ENCODE measurements at places on chromosomes 4 and X.

DNA sequence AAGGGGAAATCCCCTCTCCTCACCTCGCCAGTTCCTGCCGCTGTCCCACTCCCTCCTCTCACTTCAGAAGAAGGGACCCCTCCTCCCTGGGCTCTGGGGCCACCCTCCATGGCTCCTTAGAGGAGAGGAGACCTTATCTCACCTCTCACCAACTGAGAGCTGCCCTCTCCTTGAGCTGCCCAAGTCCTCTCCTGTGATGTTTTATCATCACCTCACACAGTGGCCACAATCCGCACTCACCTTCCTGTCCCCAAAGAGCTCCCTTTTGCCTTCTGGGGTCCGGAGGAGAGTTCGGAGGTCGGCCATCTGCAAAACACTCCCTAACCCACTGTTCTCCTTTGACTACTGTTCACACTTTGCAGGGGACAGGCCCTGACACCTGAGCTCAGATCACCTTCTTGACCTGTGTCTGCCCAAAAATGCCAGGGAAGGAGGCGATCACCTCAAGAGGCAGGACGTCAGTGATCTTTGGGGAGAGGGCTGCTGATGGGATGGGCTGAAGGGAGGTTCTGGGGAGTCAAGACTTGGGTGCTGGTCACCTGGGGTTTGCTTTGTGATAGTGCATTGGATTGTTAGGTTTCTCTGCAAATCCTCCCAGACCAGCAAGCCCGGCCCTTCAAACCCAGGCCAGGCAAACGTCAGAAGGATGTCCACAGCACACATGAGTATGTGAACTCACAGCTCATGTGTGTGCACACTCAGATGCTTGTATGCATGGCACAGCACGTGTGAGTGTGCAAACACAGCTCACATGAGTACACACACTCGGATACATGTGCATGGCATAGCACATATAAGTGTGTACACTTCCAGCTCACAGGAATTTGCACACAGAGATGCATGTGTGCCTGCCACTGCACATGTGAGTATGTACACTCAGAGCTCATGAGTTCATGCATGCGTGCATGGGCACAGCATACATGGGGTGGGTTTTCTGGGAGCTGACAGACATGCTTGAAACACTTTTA lies 41.8 kb downstream of the HTRA3 start:
- DNase-seq = no peak

GRCh38 chrX:6708041-6708440 lies 173.1 kb upstream of the VCX3A start:
- no peak for DNase-seq

DNA sequence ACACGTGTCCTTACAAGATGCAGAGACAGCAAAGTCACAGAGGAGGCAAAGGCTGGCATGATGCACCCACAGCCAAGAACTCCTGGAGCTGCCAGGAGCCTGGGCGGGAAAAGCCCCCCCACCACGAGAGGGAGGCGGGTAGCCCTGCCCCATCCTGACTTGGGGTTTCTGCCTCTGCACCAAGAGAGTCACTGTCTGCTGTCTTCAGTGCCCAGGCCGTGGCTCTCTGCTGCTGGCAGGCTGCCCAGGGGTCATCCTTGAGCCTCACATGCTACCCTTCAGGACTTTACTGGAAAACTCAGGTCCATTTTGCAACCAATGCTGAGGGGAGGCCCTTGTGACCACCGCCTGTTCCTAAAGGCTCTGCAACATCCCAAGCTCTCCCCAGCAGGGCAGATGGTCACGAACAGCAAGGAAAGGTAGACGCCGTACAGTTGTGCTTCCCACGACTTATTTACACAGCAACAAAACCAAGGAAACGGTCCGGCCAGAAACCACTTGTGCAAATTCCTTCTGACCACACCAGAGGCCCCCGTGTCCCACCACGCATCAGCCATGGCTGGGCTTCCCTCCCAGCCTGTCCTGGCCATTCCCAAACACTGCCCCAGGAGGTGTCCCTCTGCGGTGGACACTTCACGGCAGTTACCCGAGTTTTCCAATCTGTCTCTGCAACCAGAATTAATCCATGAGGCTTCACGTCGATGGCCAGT lies 56.9 kb downstream of the ACOX3 start:
- DNase-seq = no peak

- DNase-seq = peak; percentile 51
Observed at GRCh38 chr4:139083607-139083955, 68.0 kb downstream of the NOCT start.

- no peak for DNase-seq
Observed at GRCh38 chr4:98102660-98103059, 40.6 kb downstream of the STPG2 start.

GRCh38 chrX:116204932-116205331 lies 34.4 kb downstream of the AGTR2 start:
- no peak for DNase-seq

- DNase-seq = no peak
Observed at GRCh38 chr4:15188605-15189539, 186.6 kb downstream of the CPEB2 start.

DNA sequence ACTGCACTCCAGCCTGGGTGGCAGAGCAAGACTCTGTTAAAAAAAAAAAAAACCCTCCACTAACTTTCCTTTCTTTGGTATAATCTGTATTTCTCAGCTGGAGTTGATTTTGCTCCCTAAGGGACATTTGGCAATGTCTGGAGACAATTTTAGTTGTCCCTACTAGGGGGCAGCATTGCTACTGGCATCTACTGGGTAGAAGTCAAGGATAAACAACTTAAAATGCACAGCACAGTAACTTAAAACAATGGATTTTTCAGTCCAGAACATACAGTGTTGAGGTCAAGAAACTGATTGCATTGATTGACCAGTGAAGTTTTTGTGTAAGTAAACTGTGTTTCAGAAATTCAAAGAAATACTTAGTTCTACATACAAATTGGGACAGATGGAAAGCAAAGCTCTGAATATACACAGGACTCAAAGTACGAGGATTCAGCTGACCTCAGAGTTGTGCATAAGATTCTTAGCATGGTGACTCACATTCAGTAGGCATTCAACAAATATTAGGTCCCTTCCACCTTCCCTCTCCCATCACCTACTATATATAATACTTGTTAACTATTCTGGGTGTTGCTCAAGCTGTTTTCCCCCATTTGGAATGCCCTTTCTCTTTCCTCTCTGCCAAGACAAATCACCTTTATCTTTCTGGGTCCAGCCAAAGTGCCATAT lies 8.8 kb downstream of the DDX53 start:
- DNase-seq = no peak

DNA sequence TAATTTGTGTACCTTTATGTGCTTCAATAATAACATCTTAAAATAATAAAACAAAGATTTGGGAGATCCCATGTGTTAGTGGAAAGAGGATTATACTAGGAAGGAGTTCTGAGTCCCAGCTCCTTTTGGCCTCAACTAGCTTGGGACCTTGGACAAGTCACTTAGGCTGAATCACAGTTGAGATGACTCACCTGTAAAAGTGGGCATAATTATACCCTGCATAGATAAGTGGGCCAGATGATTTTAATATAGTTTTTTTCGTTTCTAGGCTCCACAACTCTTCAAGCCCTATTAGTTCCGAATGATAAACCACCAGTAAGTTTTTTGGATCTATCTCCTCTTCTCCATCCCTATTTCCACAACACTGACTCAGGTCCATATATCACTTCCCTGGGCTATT lies 131.8 kb downstream of the ENOX2 start:
- no peak for DNase-seq

GRCh38 chr4:155578219-155578618 lies 88.4 kb upstream of the GUCY1A1 start:
- no peak for DNase-seq

DNA sequence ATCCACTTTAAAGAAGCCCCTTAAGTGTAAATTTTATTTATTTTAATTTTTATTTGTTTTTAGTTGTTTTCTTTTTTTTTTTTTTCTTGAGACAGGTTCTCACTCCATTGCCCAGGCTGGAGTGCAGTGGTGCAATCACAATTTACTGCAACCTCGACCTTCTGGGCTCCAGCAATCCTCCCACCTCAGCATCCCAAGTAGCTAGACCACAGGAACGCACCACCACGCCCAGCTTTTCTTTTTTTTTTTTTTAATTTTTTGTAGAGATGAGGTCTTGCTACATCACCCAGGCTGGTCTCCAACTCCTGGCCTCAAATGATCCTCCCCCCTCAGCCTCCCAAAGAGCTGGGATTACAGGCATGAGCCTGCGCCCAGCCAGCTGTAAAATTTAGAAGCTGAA lies 6.0 kb downstream of the SAT1 start:
- DNase-seq = no peak

DNA sequence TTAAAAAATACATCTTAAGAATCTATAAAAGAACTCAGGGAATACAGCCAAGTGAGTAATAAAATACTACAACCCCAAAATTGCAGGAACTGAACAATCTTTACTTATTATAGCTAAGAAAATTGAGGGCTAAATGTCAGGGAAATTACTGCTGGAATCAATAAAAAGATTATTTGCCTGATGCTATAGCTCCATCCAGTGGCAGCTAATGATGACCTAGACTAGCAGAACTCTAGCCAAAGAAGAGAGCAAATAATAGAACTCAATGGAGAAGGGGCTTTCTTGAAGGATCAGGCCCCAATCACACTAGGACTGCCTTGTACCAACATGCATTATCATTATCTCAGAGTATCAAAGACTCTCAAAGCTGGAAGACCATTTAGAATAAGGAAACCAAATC lies 85.0 kb upstream of the FAM241A start:
- no peak for DNase-seq

All from NCI-H1092 (cell line).